ENCODE measurements at places on chromosomes 13 and 19.

- DNase-seq = no peak
Measured at GRCh38 chr13:69545551-69545950, 562.1 kb upstream of the ATXN8OS start.

DNA sequence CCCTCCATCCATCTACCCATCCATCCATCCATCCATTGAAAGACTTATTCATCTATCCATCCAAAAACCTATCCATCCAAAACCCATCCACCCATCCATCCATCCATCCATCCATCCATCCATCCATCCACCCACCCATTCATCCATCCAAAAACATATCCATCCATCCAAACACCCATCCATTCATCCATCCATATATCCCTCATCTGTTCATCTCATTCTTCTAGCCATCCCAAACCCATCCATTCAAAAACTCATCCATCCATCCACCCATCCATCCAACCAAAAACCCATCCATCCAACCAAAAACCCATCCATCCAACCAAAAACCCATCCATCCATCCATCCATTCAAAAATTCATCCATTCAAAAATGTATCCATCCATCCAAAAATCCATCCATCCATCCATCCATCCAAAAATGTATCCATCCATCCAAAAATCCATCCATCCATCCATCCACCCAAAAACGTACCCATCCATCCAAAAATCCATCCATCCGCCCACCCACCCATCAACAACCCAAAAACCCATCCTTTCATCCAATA, 56.5 kb downstream of the TSHZ3 start:
- DNase-seq = no peak

GRCh38 chr19:8269724-8270123, 38.4 kb downstream of the CD320 start:
- no peak for DNase-seq

GRCh38 chr13:41596190-41596589, 138.8 kb downstream of the RGCC start:
- DNase-seq = no peak

DNA sequence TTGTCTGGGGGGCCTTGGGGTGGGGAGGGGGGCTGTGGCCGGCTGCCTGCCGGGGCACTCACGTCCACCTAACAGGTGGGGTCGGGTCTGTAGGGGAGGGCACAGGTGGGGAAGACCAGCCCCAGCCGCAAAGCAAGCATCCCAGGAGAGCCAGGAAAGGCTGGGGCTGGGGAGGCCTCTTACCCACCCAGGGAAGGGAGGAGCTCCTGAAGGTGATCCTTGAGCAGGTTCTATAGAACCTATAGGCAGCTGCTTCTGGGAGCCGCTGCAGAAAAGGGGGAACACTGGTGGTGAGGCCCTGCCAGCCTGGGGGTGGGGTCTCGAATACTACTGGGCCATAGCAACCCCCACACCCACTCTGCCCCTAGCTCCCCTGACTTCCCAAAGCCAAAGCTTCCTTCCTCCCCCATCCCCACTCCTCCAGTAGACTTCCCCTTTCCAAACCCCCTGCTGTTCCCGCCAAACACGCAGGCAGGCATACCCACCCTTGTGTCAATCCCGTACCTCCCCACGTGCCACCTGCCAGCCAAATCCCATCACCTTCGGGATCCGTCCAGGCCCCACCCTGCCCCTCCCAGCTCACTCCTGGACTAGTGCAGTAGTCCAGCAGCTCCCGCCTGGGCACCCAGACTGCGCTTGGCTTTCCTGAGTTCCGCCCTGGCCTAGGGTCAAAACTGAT, 5.6 kb downstream of the KLF16 start:
- DNase-seq = no peak

DNA sequence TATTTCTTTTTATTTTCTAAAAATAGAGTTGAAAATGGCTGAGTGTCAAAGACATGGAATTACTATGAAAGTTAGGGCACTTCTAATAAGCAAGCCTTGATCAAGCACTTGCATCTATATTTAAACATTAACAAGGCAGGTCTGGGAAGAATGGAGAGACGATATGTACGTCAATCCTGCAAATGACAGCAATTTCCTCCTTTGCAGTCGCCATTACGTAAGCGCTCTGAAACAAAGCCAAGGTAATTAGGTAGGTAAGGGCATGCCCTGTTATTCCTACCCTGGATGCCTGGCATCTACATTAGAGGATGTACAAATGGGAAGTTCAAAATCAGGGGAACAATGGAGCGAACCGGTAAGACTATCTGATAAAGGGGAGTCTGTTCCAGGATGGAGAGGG, 664.0 kb upstream of the ARGLU1 start:
- DNase-seq = no peak

- no peak for DNase-seq
Measured at GRCh38 chr19:50173127-50173526, 10.0 kb upstream of the IZUMO2 start.

All from stimulated activated CD8-positive, alpha-beta memory T cell treated with anti-CD3 and anti-CD28 coated beads, Interleukin-4, amount 100 ng/mL, for 1 hour (primary cell).